ENCODE measurements at places on chromosomes 5 and 9. TPM values are rescaled to one million over a fixed set of nuclear protein-coding genes. Genes with fewer than 3 reads are reported as not detected.

PCDHGA8 gene
- polyA plus RNA-seq = 0.76 TPM

DNA sequence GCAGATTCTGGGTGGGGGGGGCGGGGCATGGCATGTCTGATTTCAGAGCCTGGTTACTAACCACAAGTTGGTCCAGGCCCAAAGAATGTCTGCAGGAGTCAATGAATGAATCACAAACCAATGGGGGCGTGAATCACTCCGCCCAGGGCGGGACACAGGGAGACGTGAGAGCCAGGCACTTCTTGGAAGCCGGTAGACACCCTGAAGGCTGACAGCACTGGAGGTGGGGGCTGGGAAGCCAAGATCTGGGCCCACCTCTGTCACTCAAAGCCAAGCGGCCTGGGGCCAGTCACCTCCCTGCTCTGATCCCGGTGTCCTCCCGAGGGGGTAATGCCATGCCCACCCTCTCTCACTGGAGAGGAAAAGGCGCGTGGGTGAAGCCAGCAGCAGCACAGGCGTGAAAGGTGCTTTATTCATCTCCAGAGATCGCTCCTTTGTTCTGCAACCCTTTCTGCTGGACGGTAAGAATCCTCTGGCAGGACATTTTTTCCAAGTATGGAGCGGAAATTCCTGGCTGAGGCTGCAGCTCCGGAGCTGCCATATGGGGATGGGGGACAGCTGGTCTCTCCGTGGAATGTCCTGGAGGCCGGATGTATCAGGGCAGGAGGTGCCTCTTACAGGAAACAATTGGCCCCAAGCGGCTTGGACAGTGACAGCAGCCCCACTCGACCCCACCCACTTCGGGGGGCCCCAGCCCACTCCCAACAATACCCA lies 85.0 kb downstream of the STK10 start:
- peak; percentile 90 for DNase-seq

ARID3C gene
- not detected for polyA plus RNA-seq

GRCh38 chr9:89361816-89362646 lies 43.7 kb downstream of the SECISBP2 start:
- no peak for DNase-seq
